Anterior cingulate cortex (tissue), 58 donors: ENCODE measurements at places on chromosomes 5 and 9.

- DNase-seq, result no peak
Observed at GRCh38 chr9:95171001-95171400, 146.5 kb downstream of the FANCC start.

GRCh38 chr5:17679597-17680203 is 45.4 kb downstream of the TAF11L14 start:
- no peak for DNase-seq

DNA sequence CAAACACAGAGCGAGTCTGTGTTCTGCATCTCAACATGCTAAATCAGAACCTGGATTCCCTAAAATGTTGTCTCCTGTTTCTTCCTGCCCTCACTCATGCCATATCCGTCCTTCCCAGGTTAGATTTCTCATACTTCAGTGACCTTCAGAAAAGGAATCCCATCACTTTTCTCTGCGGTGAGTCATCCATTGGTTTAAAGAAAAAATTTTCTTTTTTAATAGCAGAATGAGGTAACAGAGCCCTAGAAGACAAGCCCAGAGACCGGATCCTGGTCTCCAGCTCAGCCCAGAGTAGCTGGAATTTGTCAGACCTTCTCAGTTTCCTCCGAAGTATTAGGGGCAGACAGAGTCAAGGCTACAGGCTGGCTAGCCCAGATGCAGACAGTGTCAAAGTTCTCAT is 143.2 kb upstream of the DMRT1 start:
- no peak for DNase-seq

- DNase-seq, result no peak
Observed at GRCh38 chr5:55600086-55600485, 65.3 kb upstream of the PLPP1 start.

DNA sequence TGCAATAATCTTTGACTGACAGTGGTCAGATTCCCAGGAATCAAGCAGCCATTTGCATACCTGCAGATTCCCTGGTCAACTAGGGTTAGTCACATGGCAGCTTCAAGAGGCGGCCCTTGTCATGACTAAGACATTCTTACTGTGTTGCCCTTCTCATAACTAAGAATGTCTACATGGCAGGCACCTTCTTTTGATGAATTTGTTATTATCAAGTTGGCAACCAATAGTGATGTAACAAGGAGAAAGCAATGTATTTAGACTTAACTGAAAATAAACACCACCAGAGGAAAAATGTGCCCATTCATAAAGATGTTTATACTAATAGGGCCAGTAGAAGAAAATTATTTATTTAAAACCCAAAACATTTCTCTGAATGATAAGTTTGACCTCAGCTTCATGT is 215.6 kb downstream of the TLE1 start:
- no peak for DNase-seq

- DNase-seq, result peak; percentile 98
Observed at GRCh38 chr5:142063878-142064331, 44.7 kb upstream of the NDFIP1 start.

- DNase-seq, result no peak
Observed at GRCh38 chr9:136499071-136499934, 16.5 kb upstream of the SEC16A start.

DNA sequence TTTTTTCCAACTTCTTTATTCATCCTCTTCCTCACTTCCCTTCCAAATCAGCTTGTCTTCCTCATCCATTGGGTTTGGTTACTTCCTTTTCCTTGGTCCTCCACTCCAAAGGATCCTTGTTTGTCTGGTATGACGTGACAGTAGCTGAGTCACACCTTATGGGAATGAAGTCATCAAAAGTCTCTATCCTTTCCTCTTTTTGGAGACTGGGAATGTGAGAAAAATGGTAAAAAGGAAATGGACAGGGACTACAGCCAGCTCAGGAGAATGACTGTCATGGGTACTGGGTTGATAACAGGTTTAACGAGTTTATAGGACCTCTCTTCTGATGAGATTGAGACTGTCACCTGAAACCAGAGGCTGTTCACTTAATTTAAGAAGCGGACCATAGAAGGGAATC is 76.2 kb upstream of the MYO10 start:
- DNase-seq, result no peak

- no peak for DNase-seq
Observed at GRCh38 chr9:34119713-34120112, 6.8 kb downstream of the DCAF12 start.

DNA sequence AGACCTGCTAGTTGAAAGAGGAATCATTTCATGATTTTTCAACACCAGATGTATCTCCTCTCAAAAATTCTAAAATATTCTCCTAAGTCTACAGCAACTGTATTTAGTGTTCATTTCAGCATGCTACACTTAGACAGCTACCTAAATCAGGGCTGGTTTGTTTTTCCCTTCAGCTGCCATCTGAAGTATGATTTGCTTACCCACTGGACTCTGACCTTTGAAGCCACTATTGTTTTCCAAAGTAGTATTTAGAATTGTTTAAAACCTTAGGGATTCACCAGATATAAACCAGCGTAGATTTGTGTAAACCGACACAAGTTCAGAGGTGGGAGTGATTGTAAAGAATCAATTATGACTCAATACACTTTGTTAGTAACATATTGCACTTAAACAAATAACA is 193.1 kb downstream of the ADAMTS6 start:
- DNase-seq, result no peak

DNA sequence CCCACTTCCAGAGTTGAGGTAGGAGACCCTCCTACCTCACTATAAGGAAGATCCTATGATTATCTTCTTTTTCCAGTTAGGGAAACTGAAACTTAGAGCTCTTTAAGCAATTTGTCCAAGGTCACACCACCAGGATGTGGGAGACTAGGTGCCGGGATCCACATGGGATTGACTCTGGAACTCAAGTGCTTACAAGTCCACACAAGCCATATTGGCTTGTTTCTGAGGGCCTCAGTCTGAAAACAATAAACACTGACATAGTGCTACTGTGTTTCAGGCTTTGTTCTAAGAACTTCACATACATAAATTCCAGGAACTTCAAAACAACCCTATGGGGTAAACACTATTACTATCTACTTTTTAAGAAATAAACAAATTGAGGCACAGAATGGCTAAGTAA is 481.3 kb downstream of the ZSWIM6 start:
- no peak for DNase-seq

DNA sequence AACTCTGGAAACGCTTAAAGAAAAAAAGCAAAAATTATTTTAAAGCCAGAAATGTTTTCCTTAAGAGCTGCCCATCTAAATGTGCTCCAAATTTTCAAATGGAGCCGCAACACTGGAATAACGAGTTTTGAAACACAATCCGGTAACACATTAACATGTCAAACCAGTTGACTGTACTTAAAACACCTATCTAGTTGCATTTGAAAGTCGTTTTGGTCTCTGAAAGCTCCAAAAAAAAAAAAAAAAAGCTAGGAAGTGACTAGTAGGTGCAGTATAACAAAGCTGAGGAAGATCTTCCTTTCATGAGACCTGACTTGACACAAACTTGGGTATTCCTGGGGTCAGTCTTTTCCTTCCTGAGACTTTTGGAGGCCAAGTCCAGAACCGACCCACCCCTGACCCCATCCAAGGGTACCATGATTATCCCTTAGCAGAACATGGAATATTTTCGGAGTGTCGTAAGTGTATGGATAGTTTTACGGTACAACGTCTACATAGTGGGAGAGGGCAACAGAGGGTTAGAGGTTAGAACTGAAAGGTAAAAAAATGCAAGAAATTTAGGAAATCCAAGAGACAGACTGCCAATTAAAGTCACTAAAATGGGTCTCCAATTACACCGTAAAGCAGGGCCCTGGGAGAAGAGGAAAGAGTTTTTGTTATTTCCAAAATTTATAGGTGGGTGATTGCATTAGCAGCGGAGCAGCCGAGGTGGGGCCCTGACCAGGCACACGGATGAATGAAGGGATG is 812 bp downstream of the CETN3 start:
- no peak for DNase-seq

- DNase-seq, result no peak
Observed at GRCh38 chr9:6428940-6429889, 16.2 kb downstream of the UHRF2 start.

DNA sequence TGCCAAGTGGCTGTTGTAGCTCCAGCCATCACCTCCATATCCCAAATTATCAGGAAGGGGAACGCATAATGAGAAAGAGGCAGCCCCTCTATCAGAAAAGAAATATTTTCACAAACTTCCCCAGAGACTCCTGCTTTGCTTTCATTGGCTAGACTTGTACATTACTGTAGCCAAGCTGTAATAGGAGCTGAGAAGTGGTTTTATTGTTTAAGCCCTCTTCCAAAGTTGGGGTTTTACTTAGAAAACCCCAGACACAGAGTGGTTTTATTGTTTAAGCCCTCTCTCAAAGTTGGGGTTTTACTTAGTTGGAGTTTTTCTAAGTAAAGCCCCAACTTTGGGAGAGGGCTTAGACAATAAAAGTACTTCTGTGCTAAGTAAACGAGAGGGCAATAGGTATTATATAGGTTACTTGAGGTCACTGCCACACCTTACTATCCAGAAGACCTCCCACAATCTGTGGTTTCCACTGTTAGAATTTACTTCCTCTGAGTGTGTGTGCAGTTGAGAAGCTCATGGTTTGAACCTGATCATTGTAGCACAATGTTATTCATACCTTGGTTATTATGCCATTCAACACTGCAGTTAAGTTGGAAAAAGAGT is 215.7 kb upstream of the OTULINL start:
- DNase-seq, result no peak

DNA sequence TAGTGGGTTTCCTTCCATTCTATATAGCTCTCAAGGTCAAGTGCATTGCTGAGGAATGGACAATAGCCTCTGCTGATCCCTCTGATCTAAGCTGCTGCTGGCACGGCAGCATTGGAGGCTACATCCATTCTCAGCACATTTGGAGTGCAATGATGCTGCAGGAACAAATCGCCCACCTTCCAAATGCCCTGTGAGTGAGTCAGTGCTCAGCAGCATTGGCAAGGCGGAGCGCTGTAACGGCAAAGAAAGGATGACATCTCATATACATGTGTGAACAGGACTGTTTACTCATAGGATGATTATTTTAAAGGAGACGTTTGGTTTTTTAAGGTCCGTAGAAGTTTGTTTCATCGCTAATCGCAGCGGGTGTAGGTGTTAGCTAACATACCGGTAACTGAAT is 408.7 kb downstream of the ARHGEF28 start:
- no peak for DNase-seq

DNA sequence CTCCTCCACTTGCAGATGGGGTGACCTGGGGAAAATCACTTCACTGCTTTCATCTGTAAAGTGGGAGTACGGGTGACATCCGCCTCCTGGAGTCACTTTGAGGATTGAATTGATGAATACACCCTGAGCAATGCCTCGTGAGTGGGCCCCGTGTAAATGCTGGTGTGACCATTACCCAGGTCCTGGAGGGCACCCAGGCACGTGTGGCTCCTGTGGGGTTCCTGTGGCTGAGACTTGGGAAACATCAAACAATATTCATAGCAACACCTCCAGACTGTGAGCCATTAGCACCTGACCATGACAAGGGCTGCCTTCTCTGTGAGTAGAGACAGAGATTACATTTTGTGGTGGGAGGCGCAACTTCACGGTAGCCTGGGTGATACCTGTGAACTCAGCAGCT is 11.4 kb downstream of the MRPL36 start:
- no peak for DNase-seq

DNA sequence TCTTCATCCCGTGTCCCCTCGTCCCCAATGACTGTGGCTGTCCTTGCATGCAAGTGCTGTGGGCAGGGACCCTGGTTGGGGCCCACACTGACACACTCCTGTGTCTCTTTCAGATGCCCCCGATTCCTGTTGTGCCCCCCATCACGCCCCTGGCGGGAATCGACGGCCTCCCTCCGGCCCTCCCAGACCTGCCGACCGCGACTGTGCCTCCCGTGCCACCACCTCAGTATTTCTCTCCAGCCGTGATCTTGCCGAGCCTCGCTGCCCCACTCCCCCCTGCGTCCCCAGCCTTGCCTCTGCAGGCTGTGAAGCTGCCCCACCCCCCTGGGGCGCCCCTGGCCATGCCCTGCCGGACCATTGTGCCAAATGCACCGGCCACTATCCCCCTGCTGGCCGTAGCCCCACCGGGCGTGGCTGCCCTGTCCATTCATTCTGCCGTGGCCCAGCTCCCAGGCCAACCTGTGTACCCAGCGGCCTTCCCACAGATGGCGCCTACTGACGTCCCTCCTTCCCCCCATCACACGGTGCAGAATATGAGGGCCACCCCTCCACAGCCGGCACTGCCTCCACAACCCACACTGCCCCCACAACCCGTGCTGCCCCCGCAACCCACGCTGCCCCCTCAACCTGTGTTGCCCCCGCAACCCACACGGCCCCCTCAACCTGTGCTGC is 75.0 kb downstream of the WNK2 start:
- no peak for DNase-seq

- DNase-seq, result peak; percentile 9
Observed at GRCh38 chr9:83620841-83621636, 1.9 kb upstream of the IDNK start.

- no peak for DNase-seq
Observed at GRCh38 chr5:158305861-158306260, 446.9 kb upstream of the CLINT1 start.

- DNase-seq, result no peak
Observed at GRCh38 chr5:179180921-179181645, 120.9 kb downstream of the ZNF354C start.

DNA sequence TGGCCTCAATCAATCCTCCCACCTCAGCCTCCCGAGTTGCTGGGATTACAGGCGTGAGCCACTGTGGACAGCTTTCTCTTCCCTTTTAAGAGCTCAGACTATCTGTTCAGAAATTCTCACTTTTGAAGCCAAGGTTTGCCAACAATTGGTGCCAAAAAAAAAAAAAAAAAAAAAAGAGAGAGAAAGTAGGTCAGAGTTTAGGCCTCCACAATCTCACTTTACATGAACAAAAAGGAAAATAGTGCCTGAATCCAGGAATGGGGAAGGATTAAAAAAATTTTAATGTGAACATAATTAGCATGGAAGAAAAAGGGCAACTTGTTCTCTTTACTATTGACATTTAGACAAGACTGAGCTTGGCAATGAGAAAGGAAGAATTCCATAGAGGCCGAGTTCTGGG is 94.1 kb downstream of the NSG2 start:
- DNase-seq, result no peak

DNA sequence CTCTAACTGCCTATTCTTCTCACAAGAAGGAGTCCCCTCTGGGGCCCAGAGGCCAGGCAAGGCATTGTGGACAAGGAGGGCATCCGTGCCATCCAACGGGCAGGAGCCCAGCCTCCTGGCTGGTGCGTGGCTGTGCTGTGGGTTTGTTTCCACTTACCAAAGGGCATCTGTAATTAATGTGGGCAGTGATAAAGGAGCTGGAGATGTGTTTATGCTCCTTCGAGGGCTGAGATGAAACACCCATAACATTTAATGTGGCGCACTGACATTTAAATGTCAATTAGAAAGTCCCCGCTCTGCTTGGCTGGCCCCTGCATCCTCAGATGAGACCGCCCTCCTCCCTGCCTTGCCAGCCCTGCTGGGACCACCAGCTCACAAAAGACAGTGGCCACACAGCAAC is 57.1 kb downstream of the KCNIP1 start:
- no peak for DNase-seq

- no peak for DNase-seq
Observed at GRCh38 chr5:141155540-141156374, 5.9 kb downstream of the PCDHB6 start.

DNA sequence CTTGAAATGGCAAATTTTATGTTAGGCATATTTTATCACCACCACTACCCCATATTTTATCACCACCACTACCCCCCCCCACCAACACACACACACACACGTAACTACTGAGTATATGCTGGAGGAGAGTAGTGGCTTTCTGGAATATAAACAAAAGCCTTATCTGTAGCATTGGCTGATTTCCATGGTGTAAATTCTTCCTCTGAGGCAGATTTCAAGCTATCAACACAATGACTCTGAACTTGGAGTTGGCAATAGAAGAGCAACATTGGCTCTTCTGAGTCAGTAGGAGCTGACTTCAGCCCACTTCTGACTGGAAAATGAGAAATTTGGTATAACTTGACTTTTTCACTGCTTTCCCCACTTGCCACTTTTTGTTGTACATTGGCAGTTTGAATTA is 143.0 kb downstream of the CAVIN4 start:
- DNase-seq, result no peak
